ENCODE measurements at places on chromosomes 5 and 9.

- no peak for DNase-seq
Measured at GRCh38 chr9:81964218-81965171, 21.2 kb downstream of the SPATA31D3 start.

GRCh38 chr5:166428264-166428803 lies 1863.1 kb upstream of the WWC1 start:
- no peak for DNase-seq

DNA sequence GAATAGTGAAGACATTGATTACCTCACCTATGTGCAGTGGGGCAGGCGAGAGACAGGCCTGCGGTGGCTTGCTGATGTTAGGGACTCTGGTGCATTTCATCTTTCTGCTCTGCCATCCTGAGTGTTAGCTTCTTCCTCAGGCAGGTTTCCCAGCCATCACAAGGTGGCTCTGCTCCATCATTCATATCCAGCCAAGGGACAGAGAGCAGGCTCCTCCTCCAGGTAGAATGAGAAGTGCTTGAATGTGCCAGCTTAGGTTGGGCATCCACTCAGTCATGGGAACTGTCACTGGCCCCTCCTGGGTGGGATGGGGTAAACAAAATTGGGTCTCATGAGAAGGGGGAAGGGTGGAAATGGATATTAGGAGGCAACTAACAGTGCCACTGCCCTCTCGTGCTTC lies 24.8 kb downstream of the GPR107 start:
- DNase-seq: no peak

DNA sequence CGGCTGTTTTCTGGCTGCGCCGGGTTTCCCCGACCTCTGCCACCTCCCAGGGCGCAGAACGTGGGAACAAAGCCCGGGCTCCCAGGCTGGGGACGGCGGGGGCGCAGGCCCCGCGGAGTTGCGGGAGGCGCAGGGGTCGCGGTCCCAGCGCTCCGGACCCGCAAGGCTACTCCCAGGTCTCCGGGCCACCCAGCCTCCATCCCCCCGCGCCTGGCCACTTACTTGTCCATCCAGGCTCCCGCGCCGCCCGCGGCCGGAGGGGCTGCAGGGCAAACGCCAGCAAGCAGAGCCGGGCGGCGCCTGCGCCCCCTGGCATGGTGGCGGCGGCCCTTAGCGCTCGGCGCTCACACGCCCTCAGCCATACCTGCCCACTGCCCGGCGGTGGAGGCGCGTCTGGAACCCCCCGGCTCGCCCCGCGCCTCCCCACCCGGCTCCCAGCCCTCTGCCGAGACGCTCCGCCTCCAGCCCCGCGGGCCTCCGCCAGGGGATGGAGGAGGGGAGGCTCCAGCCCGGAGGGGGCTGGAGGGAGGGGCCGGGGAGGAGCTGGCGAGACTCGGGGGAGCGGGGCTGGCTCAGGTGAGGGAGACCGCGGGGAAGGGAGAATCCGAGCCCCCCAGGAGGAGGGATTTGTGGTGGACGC lies at the start of gene ADAM19:
ADAM19 (minus strand) TSS at position 395 of the 640 bp plus-strand sequence; CDS start at position 316, 79 bp downstream.
- peak; percentile 40 for DNase-seq

DNA sequence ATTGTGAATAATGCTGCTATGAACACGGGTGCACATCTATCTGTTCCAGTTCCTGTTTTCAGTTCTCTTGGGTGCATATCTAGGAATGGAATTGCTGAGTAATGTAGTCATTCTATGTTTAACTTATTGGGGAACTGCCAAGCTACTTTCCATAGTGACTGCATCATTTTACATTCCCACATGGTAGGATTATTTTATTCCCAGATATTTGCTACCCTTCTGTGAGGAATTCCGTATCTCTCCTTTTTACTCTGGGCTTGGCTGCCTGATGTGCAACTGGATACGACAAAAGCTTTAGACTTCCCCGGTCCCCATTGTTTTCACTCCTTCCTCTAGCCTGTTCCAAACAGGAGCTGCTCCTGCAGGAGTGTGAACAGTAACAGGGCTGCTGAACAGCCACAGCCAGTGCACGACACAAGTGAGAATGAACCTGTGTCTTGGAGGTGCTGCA lies 7.2 kb downstream of the TAS2R1 start:
- DNase-seq: no peak

DNA sequence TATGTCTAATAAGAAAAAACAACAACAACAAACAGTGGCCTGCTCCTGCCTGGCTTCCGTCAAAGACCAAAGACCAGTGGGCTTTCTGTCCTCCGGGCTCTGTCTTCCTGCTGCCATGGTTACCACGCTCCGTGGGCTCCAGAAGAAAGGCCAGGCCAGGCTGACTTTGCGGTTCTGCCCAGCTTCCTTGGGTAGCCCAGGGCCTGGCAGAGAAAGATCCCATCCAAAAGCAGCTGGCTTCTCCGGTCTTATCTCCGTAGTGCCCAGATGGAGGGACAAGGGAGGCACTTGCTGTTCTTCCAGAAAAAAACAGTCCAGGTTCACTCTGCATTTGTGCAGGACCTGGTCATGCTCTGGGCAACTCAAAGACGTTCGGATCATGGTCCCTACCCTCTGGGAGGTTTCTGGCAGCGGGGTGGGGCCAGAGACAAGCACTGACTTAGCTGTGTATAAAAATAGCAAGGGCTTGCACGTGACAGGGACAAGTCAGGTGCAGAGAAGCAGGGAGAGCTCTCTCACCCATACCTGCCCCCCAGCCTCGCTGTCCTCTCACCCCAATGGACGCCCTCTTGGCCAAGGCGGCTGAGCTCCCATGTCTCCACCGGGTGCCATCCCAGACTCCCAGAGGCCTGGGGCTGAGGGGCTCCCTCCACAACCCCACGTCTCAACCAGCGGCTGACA lies 212.2 kb downstream of the C9orf50 start:
- DNase-seq: no peak

DNA sequence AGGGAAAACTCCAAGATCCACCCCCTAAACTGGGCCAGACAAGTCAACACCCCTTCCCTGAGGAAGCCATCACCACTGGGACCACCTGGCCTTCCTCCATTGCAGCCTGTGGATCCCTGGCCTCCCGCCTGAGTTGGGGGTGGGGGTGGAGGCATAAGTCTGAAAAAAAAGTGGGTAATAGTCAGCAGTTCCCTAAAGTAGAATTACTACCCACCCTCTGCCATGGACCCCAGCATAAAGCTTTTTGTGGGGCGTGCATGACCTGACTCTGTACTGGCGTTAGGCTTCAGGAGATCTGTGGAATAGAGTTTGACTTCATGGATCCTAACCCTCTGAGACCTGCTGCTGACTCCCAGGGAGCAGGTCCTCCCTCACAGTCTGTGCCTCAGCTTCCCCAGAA lies 2.0 kb upstream of the CXXC5 start:
- DNase-seq: no peak

All from activated T-cell treated with anti-CD3 and anti-CD28 coated beads for 24 hours (primary cell).